Smooth muscle cell of the pulmonary artery (primary cell): ENCODE measurements at places on chromosomes 2 and 18. TPM values are rescaled to one million over a fixed set of nuclear protein-coding genes. Genes with fewer than 3 reads are reported as not detected.

Gene POTEI
- not detected in 2 replicates for total RNA-seq

Gene PTH2R
- 0.07 and 0.17 TPM in 2 replicates for total RNA-seq

Gene ABHD1
- 0.13 and 0.20 TPM in 2 replicates for total RNA-seq

Gene PRKRA
- total RNA-seq: 56.7 and 61.4 TPM in 2 replicates

Gene ANO7
- total RNA-seq: 1.0 and 1.7 TPM in 2 replicates

Gene CFAP65
- total RNA-seq: 0.03 TPM in 1 of 2 replicates, not detected in the other

Gene CEP68
- total RNA-seq: 7.0 and 13.3 TPM in 2 replicates

Gene RELCH
- 38.4 and 45.0 TPM in 2 replicates for total RNA-seq

Gene CD8B2
- total RNA-seq: not detected in 2 replicates

Gene ALKAL2
- not detected in 2 replicates for total RNA-seq

Gene BABAM2
- total RNA-seq: 24.7 and 25.1 TPM in 2 replicates

Gene IL36G
- not detected in 2 replicates for total RNA-seq

Gene COX7A2L
- total RNA-seq: 129 and 158 TPM in 2 replicates

Gene RIT2
- total RNA-seq: not detected in 2 replicates

Gene LAMA1
- total RNA-seq: 5.4 and 92.5 TPM in 2 replicates

Gene FKBP7
- total RNA-seq: 58.6 and 79.2 TPM in 2 replicates

Gene PAPOLG
- 13.1 and 17.3 TPM in 2 replicates for total RNA-seq

Gene GAL3ST2
- total RNA-seq: 0.33 and 0.46 TPM in 2 replicates

Gene TLX2
- not detected in 2 replicates for total RNA-seq
